CD4-positive, alpha-beta T cell treated with Interleukin-4 for 1 hour (primary cell): ENCODE measurements at places on chromosomes 1 and 21.

DNA sequence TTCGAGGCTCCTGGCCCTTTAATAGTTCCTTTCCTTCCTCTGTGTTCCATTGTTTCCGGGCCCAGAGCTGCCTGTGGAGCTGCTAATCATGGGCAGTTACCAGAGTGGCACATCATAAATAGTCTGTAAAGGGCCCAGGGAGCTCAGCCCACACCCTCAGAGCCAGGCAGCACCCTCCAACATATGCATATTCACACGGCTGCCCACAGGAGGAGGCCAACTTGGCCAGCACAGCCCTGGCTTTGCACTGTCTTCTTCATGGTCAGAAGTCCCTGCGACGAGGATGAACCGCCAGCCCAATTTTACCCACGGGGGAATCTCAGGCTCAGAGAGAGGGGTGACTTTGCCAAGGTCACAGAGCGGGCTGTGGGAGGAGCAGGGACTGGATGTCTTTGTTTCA is 172.5 kb downstream of the TRABD2B start:
- no peak for DNase-seq

- peak; percentile 31 for DNase-seq
Measured at GRCh38 chr1:110012100-110012780, 22.2 kb upstream of the STRIP1 start.

- no peak for DNase-seq
Measured at GRCh38 chr21:40622531-40622930, 224.4 kb downstream of the DSCAM start.

DNA sequence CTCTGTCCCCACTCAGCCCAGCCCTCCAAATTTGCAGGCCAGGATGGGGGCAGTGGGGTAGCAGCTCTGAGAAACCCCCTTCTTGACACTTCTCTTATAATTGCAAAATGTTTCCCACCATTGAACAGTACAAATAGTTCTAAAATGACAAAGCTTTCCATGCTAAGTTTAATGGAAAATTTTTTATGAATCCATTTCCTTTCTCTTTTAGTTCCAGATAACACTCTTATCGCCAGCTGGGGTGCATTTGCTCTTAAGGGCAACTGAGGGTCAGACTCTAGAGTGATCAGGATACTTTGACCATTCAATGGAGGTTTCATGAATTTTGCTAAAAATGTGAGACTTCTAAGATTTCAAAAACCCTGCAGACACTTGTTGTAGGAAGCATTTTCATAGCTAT is 29.9 kb downstream of the PIK3C2B start:
- no peak for DNase-seq

- DNase-seq: no peak
Measured at GRCh38 chr1:65065524-65066418, 82.2 kb upstream of the AK4 start.

DNA sequence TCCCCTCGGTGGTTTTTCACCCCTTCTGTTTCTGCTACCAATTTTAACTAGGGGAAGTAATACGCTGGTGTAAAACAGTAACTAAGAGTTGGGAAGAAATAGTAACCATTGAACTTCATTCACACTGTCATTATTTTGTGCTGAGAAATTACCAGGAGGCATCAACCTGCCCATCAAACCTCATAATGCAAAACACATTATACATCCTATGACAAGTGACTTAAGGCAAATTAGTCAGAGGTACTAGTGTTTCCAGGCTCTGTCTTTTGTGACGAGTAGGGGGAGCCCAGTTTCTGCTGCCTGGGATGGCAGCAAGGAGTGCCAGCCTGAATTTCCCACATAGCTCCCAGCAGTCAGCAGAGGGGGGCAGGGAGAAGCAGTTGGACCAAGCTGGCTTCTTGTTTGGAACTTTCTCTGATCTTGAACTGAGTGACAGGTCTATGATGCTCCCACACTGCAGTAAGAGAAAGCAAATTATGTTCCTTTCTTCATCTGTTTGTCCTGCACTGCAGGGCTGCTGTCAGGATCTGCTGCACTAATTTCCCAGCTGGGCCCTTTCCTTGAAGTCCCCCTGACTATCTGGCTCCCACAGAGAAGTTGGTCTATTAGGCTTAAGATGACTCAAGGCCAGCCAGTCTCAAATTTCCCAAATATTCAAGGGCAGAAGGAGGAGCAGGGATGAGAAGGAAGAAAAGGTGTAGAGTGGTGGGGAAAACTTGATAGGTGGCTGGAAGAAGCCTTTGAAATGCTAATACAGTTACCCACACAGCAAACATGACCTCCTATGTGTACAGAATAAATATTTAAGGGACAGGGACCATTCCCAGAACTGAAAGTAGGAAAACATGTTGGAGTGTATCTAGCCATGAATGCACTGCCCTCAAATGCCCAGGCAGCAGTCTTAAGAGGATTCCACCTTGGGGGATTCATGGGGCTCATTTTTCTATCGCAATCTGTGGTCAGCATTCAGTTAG is 322.8 kb downstream of the SEC16B start:
- DNase-seq: no peak

GRCh38 chr1:227816750-227817446 is 1.4 kb downstream of the PRSS38 start:
- DNase-seq: peak; percentile 8

- DNase-seq: no peak
Measured at GRCh38 chr1:159862557-159862956, at the start of gene VSIG8. TSS of gene VSIG8 (minus strand) at chr1:159862657. CDS start at chr1:159862521, 136 bp downstream.

DNA sequence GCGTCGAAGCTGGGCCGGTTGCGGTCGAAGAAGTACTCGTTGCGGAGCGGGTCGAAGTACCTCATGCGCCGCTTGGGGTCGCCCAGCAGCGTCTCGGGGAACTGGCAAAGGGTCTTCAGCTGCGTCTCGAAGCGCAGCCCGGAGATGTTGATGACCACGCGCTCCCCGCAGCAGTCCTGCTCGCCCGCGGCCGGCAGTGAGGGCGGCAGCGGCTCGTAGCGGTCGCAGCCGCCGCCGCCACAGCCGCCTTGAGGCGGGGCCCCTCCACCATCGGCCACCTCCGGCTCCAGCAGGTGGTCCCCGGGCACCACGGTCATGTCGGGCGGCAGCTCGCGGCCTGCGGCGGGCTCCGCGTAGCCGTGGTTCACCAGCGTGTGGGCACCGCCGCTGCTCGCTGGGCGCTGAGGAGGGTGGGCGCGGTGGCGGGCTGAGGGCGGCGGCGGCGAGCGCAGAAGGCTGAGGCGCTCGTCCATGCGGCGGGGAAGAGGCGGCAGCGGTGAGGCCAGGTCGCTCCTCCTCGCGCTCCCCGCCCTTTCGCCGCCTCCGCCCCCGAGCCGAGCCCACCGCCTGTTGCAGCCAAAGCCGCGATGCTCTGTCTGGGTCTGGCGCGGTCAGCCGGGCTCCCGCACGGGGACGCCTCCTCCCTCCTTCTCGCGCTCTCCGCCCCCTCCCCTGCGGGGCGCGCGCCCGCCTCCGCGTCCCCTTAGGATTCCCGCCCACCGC is at the start of gene KCNA3:
TSS of gene KCNA3 (minus strand) at position 604 of the 723 bp plus-strand sequence. CDS start at position 473, 131 bp downstream.
- DNase-seq: peak; percentile 87

DNA sequence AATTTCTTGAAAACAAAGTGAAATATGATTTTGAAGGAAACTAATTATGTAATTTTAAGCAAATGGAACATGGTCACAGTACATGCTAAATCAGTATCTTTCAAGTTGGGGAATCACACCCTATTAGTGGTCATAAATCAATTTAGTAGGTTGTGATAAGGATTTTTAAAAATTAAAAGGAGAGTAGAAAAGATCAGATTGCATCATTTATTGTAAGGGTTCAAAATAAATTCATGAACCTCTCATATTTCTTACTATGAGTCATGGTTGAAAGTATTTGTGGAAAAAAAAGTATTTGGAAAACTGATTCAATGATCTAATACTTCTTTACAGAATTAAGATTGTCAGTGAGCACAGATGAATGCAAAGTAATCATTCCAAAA is 14.6 kb downstream of the ADSS2 start:
- no peak for DNase-seq

GRCh38 chr21:17351766-17352165 is 161.1 kb upstream of the CXADR start:
- DNase-seq: no peak

DNA sequence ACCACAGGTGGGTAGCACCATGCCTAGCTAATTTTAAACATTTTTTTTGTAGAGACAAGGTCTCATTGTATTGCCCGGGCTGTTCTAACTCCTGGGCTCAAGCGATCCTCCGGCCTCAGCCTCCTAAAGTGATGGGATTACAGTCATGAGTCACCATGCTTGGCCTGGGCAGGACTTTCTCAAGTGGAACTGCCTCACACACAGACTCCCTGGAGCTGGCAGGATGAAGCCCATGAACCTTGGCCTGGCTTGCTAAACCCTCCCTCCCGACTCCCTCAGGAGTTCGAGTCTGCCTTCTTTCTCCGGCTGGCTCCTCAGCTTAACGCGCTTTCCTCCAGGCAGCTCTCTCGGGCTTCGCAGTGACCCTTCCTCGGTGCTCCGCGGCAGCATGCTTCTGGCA is 7.7 kb upstream of the ECE1 start:
- DNase-seq: no peak

DNA sequence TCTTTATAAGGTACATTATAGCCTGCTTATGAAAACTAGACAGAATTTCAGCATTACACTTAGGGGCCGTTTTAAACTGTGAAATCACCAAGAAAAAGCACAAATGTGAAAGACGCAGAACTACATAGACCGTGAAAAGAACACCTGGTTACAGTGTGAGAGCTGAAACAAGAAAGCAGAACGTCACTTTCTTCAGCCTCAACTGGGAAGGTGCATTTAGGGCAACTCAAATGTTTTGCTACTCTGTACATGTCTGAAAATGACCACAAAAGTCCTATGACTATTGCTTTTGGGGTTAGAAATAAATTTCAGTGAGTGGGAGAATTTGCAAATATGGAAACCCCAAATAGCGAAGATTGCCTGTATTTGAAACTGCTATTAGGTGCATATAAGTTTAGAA is 268.7 kb downstream of the OLFM3 start:
- no peak for DNase-seq

DNA sequence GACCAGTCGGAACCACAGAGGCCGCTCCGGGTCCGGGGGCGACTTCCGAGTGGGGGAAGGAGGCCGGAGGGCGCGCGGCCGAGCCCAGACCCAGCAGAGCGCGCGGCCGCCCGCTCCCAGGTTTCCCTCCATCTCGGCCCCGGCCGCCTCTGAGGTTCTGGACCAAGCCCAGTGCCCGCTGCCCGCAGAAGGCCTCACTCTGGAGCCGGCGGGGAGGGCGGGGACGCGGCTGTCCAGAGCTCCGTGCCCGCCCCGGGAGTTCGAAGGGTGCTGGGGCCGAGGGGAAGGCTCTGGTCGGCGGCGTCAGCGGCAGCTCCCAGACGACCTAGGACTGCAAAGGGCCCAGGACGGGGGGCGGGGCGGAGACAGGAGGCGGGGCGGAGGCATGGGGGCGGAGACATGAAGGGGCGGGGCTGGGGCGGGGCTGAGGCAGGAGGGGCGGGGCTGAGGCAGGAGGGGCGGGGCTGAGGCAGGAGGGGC is 48.0 kb upstream of the SLC19A1 start:
- peak; percentile 70 for DNase-seq

DNA sequence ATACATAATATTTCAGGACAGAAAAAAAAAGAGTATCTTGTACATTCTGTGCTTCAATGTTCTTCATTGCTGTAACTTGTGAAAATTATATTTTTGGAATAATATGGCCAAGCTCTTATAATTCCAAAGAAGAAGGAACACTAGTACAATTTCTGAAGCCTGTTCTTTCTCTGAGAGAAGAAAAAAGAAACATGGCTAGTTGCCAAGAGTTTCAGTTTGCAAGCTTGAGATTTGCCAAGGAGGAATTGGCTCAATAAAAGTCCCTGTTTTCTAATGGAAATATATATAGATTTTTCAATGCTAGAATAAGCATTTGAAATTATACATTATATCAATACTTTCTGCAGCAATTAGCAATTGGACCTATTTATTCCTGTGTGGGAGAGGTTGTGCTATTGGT is 285.2 kb upstream of the NEGR1 start:
- no peak for DNase-seq

DNA sequence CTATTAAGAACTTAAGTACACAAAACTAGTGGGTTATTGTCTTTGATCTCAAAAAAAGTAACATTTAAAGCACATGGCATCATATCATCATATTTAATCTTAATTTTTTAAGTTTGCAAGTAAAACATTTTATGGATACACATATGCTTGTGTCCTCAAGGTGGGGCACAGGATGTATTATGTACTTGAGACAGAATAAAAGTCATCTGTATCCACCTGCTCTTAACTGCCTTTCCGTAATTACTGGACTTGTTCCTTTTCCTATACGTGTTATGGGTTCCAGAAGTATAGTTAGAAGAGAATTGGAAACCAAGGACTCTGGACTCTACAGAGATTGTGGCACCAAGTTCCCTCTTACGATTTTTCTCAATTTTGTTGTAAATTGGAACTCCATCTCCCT is 79.4 kb downstream of the FCRL5 start:
- DNase-seq: no peak

DNA sequence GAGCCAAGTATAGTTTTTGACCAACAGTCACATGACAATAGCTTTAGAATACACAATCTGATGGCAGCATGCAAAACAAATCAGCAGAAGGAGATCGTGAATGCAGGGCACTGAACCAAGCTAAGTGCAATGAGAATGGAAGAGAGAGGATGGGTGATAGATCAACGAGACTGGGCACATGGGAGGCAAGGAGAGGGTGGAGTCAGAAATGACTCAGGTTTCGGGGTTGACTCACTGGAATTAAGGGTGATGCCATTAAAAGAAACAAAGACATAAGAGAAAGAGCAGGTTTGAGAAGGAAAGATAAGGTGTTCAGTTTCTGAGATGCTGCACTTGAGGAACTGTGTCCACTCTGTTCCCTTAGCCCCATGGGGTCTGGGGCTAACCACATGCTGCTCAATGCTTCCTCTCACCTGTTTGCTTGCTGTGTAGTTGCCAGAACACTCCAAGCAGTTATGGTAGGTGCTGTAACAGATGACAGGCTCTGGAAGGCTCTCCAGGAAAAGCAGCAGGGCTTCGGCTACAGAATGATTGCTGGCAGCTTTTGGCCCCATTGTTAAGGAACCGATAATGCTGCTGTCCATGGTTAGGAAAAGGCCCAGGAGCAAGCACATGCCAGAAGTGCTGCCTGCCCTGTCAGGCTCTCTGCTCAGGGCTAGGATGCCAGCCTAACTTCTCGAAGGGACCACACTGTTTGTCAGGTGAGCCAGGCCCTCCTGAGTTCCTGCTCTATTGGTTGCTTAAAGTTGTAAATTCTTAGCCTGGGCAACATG is 6.1 kb upstream of the MTF1 start:
- DNase-seq: no peak

DNA sequence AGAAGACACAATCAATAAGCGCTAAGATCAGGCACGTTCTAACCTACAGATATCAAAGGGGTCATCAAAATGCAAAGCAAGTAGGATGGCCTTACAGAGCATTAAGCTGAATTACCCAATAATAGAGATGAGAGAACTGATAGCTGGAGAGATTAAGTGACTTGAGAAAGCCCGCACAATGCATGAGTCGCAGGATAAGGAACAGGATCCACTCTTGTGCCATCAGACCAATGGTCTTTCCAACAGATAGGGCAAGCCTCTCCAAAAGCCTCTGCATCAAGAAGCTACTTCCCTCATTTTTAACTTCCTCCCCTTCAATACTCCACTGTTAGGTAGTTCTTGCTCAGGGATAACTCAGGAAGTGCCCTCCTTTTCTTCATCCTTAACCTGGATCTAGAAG is 2.6 kb downstream of the CHML start:
- DNase-seq: no peak
